Progenitor cell of endocrine pancreas (in vitro differentiated cells): ENCODE measurements at places on chromosomes 2 and 18. TPM values are rescaled to one million over a fixed set of nuclear protein-coding genes. Genes with fewer than 3 reads are reported as not detected.

The SOCS6 gene
- 36.3 and 39.0 TPM in 2 replicates for total RNA-seq

The CMPK2 gene
- 3.4 and 3.6 TPM in 2 replicates for total RNA-seq

DNA sequence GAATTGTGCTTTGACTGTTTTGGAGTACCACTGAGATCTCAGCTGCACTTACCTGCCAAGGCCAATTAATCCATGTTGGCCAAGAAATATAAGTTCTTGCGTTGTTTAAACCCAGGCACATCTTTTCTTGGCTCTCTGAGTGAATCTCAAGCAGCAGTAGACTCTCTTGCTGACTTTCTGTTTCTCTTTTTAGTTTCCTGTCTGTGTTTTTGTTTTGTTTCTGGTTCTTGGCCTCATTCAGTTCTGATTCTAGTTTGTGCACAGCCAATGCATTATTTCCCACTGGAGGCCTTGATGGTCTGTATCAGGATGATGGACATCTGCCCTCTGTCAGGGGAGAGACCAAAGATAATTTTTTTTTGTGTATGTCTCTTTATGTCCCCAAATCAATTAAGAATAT lies 379.4 kb downstream of the CDH2 start:
- no peak overlapping the region for H3K4me3 ChIP-seq
- H3K27me3 ChIP-seq: no peaks in the 10 kb centered on the region
- no peaks in the 10 kb centered on the region for H3K36me3 ChIP-seq
- peaks cover 35% of the 10 kb centered on the region for H3K4me1 ChIP-seq
- H3K27ac ChIP-seq: no peak overlapping the region
- DNase-seq: no peak

DNA sequence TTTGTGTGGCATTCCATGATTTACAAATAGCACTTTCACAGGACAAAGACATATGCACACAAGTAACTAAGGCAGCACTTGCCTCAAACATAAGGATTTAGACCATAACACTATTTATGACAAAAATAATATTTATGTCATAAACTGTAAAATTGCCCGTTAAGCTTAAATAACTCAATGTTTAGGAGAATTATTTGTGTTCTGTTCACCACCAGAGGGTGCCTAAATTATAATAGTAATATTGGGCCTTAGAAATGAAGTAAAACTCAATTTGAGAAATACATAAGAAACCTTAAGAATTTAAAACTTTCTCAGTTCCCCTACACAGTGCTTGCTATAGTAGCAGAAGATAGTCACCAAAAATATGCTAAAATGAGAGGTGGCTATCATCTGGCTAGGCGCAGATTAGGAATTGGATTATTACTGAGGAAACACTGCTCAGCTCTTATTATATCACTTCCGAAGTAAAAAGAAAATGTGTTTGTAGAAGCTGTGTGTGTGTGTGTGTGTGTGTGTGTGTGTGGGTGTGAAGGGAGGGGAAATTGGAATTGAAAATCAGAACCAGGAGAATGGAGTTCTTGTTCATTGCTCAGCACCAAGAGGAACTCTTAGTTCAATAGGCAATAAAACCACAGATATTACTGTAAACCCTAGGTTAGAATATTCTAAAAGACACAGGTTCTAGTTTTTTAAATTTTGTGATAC lies 4.9 kb upstream of the CHN1 start:
- H3K4me3 ChIP-seq: no peak overlapping the region
- H3K27ac ChIP-seq: no peak overlapping the region
- no peaks in the 10 kb centered on the region for H3K36me3 ChIP-seq
- H3K27me3 ChIP-seq: peaks cover 10% of the 10 kb centered on the region
- DNase-seq: no peak
- peaks cover 5% of the 10 kb centered on the region for H3K4me1 ChIP-seq

DNA sequence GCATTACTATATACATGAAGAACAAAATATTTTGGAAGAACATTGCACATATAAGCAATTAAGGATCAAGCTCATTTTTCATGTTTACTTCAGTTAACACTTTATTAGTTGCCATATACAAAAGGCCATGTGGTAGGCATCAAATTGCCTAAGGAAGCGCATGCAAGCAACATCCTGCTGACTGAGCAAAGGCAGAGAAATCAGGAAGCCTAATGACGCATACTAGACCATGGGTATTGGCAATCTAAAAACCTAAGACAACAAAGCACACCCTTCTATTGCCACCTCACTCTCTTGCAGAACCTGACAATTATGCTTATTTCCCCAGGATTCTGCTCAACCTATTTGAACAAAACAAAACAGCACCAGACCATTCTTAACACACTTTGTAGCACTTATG lies 171.9 kb downstream of the STK39 start:
- H3K27me3 ChIP-seq: no peaks in the 10 kb centered on the region
- H3K4me1 ChIP-seq: no peaks in the 10 kb centered on the region
- peaks cover 18% of the 10 kb centered on the region for H3K36me3 ChIP-seq
- H3K27ac ChIP-seq: no peak overlapping the region
- no peak for DNase-seq
- H3K4me3 ChIP-seq: no peak overlapping the region
